Peyer's patch (tissue), 4 donors: ENCODE measurements at places on chromosomes 7 and 10. TPM values are rescaled to one million over a fixed set of nuclear protein-coding genes. Genes with fewer than 3 reads are reported as not detected.

CYP2E1 gene
- total RNA-seq: 13.2 TPM

PIK3CG gene
- total RNA-seq: 34.7 TPM

GRCh38 chr7:41130086-41130485 lies 572.8 kb downstream of the INHBA start:
- H3K4me1 ChIP-seq: no peaks in the 10 kb centered on the region
- no peak overlapping the region for H3K4me3 ChIP-seq
- no peak overlapping the region for H3K27ac ChIP-seq
- DNase-seq: no peak

DNA sequence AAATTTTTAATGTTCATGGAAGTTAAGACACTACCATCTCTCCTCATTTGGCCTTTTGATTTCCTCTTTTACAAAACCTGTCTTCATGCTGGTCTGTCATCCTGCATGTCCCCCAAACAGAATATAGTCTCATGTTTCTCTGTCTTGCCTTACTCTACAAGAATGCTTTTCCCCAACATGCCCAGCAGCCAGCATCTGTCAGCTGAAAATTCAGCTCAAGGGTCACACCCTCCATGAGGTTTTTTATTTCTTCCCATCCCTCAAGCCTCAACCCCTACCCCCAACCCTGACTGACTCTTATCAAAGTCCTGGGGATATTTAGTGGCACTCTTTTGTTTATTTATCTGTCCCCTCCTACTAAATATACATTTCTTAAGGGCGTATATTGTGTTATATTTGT lies 202.0 kb downstream of the ANK3 start:
- DNase-seq: no peak
- no peaks in the 10 kb centered on the region for H3K27me3 ChIP-seq
- no peak overlapping the region for H3K4me3 ChIP-seq
- no peaks in the 10 kb centered on the region for H3K36me3 ChIP-seq
- no peak overlapping the region for H3K27ac ChIP-seq
- peaks cover 2% of the 10 kb centered on the region for H3K4me1 ChIP-seq

DNA sequence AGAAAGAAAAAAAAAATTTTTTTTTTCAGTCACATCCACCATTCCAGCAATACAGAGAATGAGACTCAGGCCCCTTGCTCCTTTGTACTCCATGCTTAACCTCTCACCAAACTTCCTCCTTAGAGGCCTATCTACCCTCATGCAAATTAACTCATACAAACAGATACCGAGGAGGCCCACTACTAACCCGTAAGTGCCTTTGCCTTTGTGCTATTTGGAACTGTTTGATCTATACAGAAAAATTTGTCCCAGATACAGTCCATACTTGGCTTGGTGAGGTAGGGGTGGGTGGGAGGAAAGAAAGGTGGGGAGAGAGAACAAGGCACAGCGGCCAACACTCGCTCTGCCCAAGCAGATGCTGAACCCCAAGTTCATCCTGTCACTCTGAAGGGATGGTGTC lies 87.8 kb upstream of the DUSP5 start:
- no peak overlapping the region for H3K4me3 ChIP-seq
- H3K27me3 ChIP-seq: no peaks in the 10 kb centered on the region
